ENCODE measurements at places on chromosomes 7 and 10.

DNA sequence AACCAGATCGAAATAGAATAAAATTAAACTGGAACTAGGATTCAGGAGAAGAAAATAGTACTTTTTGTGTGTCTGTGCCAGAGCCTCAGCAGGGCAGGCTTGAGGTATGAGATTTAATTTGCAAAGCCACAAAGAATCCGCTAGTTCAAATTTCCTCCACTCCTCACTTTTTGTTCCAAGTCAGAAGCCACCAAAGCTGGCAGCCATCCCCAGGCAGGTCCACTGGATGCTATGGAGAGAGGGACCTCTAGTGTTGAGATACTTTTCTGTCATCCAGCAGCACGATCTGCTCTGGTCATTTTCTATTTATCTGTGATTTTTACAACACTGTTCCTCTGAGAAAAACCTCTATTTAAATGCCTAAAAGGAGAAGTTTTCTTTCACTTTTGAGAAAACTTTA, 147.9 kb upstream of the FRMD4A start:
- DNase-seq = no peak

GRCh38 chr7:134449680-134450079, 9.2 kb downstream of the AKR1B1 start:
- DNase-seq = no peak

- DNase-seq = no peak
These were observed 206.5 kb upstream of the PRKCQ start for GRCh38 chr10:6786579-6787031.

- DNase-seq = no peak
These were observed 47.9 kb downstream of the CSGALNACT2 start for GRCh38 chr10:43186150-43186549.

- no peak for DNase-seq
These were observed 78.9 kb downstream of the MTPN start for GRCh38 chr7:135898226-135898625.

- no peak for DNase-seq
These were observed 73.3 kb upstream of the AGK start for GRCh38 chr7:141477865-141478264.

GRCh38 chr10:16717622-16718395, 99.4 kb downstream of the RSU1 start:
- no peak for DNase-seq

DNA sequence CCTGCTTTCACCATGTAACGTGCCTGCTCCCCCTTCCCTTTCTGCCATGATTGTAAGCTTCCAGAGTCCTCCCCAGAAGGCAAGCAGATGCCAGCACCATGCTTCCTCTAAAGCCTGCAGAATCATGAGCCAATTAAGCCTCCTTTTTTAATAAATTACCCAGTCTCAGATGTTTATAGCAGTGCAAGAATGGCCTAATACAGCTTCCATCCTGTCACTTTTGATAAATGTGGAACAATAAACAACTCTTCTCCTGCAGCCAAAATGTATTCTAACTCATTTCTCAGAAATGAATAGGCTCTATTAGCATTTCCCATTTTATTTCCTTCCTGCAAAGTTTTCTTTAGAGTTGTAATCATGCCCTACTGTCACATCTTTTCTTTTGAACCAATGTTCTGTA, 43.4 kb downstream of the C7orf25 start:
- DNase-seq = no peak

DNA sequence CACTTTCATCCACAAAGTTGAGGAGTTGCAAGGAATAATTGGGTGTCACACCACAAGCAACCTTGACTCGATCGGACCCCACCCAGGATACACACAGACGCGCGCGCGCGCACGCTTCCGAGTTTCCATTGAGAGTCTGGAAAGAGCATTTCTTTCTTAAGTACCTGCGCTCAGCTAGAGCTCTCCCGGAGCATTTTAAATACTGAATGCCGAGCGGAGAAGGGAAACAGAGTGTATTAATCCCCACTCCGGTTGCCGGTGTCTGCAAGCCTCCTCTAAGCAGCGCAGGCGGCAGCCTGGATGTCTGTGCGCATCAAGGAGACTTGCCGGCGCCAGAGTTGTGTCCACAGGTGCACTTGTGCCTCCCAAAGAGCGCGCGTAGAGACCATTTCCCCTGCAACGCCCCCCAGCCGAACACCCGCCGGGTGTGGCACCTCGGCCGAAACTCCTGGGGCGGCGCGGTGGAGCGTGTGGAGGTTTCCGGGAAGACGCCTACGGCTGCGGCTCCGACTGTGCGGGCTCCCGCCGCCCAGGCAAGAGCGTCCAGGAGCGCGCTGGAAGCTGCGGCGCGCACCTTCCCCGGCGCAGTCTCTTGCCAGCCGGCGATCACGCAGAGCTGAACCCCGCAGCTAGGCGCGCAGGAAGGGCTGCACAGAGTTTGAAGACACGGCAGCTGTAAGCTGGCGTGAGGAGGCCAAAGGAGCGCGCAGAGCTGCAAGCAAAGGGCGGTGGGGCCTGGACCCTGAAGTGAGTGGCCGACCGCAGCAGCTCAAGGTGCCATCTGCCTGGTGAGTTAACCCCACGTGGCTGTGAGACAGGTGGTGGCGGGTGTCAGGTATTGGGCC, 1.1 kb upstream of the FEZF1 start:
- DNase-seq = no peak
